Type B pancreatic cell (in vitro differentiated cells): ENCODE measurements at places on chromosomes 5 and 9. TPM values are rescaled to one million over a fixed set of nuclear protein-coding genes. Genes with fewer than 3 reads are reported as not detected.
A peak's percentile ranks its signal among the peaks of the same experiment; 100 is the strongest.

- DNase-seq, result peak; percentile 54
Measured at GRCh38 chr9:126793686-126794417, 11.0 kb upstream of the ZBTB43 start.

- no peak for DNase-seq
Measured at GRCh38 chr5:32387211-32387610, 57.3 kb downstream of the ZFR start.

GRCh38 chr5:168292786-168293696 is 1.6 kb downstream of the WWC1 start:
- no peak for DNase-seq

- DNase-seq, result no peak
Measured at GRCh38 chr5:130109152-130109551, 204.9 kb downstream of the CHSY3 start.

DNA sequence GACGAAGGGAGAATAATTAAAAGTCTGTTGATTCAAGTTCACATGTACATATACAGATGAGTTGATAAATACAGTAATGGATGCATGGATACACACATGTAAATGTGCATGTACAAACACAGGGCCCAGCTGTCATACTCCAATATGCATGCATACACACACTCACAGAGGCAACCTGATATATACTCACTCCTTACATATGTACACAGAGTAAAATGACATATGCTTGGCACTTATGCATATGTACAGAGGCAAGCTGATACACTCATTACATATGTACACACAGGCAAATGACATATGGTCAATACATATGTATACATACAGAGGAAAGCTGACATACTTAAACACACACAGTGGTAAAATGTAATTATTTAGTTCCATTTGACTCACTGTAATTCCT is 7.2 kb upstream of the TMEFF1 start:
- no peak for DNase-seq

GRCh38 chr5:151030379-151030778 is 10.0 kb downstream of the GPX3 start:
- no peak for DNase-seq

GRCh38 chr9:38641985-38642864 is 21.8 kb upstream of the ANKRD18A start:
- DNase-seq, result no peak

- no peak for DNase-seq
Measured at GRCh38 chr9:121399126-121399882, 29.3 kb upstream of the STOM start.

- DNase-seq, result no peak
Measured at GRCh38 chr9:19809422-19810269, 20.8 kb upstream of the SLC24A2 start.

- no peak for DNase-seq
Measured at GRCh38 chr9:27209034-27209433, 87.9 kb downstream of the EQTN start.

DOK3 gene
- 6.2 and 6.9 TPM in 2 replicates for total RNA-seq
